ENCODE measurements at places on chromosomes 5 and 9. TPM values are rescaled to one million over a fixed set of nuclear protein-coding genes. Genes with fewer than 3 reads are reported as not detected.

The CCNI2 gene
- not detected for total RNA-seq

The SLC6A18 gene
- not detected for total RNA-seq

The SLC1A1 gene
- 2.3 TPM for total RNA-seq

- peak; percentile 61 for ATAC-seq
Observed at GRCh38 chr5:61277190-61277589, 54.9 kb upstream of the ZSWIM6 start.

DNA sequence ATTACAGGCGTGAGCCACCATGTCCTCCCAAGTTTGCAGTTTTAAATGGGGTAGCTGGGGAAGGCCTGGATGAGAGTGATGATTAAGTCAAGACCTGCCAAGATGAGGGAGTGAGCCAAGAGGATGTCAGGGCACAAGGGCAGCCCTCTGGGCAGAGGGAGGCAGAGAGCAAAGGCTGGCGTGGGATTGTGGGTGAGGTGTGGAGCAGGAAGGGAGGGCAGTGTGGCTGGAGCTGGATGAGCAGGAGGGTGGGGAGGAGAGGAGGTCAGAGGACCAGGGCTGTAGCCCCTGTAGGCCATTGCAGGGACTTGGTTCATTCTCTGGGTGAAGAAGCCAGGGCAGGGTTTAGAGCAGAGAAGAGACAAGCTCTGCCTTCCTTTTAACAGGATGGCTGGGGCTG lies 53.7 kb upstream of the CTNNA1 start:
- no peak for ATAC-seq

DNA sequence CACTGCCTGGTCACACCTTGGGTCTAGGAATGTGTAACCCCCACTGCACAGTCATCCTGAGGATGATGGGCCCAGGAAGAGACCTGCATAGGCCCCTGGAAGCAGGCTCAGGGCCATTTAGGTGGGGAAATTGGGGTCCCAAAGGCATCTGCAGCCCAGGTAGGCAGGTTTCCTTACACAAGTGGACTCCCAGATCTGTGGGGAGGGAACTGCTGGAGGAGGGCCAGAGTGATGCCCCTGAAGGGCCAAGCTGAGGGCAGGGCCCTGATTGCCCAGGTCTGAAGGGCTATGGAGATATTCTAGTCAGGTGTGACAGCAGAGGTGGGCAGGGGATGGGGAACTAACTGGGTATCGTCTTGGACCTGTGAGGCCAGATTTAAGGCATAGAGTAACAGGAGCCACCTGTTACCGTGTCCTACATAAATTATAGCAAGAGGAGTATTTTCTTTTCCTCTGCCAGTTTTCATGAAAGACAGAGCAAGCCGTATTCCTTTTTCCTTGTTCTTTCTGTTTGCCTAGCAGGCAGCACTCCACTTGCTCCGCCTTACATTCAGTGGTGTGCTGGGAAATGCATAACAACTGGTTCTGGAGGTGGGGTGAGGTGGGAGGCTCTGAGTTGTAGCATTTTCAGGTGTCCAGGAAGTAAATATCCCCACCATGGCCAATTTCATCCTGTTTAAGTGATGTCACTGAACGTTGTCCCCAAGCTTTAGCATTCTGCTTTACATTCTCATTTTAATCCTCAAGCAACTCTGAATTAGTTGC lies 41.3 kb downstream of the PPARGC1B start:
- no peak for ATAC-seq

DNA sequence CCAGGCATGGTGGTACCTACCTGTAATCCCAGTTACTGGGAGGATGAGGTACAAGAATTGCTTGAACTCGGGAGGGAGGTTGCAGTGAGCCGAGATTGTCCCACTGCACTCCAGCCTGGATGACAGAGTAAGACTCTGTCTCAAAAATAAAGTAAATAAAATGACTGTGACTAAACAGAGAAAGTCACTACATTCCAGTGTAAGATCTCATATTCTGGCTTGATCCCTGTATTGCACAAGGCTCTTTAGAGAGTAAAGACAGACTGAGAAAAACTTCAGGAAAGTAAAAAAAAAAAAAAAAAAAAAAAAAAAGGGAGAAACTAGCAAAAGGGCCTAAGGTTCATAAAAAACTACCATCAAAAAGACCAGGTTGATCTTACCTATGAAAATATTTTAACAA lies 106.6 kb upstream of the PJA2 start:
- peak; percentile 34 for ATAC-seq

DNA sequence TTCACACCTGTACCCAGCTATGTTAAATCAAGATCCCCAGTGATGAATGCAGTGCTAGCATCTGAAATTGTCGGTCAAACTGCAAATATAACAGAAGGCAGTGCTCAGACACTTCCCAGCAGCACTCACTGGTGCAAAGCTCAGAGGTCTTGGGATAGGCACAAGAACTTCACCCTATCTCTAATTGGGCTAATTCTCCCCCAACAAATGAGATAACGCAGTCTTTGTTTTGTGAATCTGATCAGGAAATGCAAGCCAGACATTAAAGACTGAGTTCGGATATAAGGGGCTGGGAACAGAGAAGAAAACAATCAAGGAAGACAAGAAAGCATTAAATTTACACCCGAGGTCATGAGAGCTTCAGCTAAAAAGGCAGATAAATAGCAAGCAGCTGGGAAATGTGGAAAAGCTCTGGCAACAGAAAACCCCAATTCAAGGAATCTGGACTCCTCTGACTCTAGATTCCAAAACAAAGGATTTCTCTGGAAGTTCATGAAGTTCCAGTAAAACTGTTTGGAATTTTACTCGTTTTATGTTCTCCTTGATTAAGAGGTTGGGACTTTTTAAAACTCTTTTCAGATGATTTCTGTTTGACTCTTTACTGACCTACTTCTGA lies 65.1 kb downstream of the GNA14 start:
- ATAC-seq, result no peak

- peak; percentile 63 for ATAC-seq
Observed at GRCh38 chr9:126334721-126335621, 8.3 kb downstream of the MVB12B start.

- no peak for ATAC-seq
Observed at GRCh38 chr5:87307796-87308423, 40.2 kb downstream of the RASA1 start.

DNA sequence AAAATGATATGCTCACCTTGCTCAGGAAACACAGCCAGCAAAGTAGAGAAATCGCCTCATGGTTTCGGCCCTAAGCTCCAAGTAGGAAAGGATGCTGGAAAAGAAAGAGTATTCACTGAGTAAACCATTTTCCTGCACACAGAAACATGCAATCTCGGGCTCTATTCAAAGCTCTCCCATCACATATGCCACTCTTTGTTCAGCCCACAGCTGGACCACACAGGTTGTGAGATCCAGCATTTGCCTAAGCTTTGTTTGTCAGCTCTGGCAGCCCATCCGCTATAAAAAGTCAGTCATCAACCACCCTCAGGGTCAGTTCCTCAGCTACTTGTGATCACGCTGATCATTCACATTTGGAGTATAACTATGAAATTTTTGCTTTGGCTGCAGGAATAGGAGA lies 96.5 kb upstream of the SMARCA2 start:
- no peak for ATAC-seq
